ENCODE measurements at places on chromosomes 11 and 22.

DNA sequence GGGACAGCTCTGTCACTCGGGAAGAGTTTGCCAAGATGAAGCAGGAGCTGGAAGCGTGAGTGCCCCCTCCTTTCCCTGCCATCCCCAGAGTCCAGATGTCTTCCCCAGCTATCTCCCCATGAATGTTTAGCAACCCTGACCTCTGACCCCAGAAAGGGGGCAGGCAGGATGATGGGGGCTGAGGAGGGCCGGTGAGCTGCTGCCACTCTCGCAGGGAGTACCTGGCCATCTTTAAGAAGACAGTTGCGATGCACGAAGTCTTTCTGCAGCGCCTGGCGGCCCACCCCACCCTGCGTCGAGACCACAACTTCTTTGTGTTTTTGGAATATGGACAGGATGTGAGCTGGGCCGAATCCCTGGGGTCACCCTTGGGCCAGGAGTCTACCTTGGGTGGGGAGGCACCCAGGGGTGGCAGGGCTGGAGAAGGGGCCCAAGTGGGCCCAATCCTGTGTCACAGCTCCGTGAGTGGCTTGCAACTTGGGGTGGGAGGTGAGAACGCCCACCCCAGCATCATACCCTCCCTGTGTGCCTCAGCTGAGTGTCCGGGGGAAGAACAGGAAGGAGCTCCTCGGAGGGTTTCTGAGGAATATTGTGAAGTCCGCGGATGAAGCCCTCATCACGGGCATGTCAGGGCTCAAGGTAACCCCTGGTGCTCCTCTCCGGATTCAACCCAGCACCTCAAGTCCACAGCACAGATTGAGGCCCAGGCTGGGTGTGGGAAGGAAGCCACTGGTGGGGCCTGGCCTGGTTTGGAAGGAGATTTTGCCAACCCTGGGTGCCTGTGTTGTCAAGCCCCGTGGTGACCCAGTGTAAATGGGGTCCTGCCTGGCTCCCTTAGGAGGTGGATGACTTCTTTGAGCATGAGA lies 7.5 kb downstream of the CFL1 start:
- DNase-seq = no peak

GRCh38 chr11:117337076-117337475 lies 9.4 kb downstream of the CEP164 start:
- no peak for DNase-seq

GRCh38 chr11:83656796-83657330 lies 370.7 kb upstream of the CCDC90B start:
- no peak for DNase-seq

DNA sequence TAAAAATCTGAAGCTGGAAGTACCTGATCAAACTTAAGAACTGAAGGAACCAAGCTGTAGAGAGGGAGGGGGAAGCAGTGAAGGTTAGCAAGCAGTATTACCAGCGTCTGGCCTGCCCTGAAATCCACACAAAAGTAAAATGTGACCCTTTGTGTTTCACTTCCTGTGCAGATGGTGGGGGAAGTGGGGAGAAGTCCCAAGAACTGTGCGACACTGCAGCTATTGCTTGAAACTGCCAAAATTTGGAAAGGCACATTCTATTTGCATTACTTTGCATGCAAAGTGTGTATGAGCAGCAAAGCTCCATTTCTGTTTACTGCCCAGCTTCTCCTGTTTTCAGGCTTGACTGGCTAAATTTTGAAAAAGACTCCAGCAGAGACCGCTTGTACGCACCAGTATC lies 72.1 kb upstream of the BMAL1 start:
- no peak for DNase-seq

- no peak for DNase-seq
Measured at GRCh38 chr22:29302681-29303465, 3.6 kb upstream of the GAS2L1 start.

- no peak for DNase-seq
Measured at GRCh38 chr11:66470015-66470414, 3.3 kb downstream of the PELI3 start.

DNA sequence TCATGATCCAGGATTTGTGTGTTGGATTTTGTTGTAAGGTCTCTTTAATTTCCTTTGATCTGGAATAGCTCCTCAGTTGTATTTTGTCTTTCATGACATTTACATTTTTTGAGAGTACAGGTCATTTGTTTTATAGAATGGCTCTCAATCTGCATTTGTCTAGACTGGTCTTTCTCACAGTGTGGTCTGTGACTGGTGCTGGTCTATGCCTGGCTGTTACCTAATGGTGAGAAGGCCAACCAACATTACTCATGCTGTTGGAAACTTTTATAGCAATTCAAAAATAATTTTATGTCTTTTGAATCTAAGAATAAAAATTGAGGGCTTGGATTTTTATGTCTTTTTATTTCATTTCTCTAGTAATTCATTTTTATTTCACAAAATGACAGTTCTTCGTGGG lies 3.9 kb upstream of the NCR3LG1 start:
- no peak for DNase-seq

GRCh38 chr11:16312233-16312765 lies 44.0 kb downstream of the SOX6 start:
- no peak for DNase-seq

DNA sequence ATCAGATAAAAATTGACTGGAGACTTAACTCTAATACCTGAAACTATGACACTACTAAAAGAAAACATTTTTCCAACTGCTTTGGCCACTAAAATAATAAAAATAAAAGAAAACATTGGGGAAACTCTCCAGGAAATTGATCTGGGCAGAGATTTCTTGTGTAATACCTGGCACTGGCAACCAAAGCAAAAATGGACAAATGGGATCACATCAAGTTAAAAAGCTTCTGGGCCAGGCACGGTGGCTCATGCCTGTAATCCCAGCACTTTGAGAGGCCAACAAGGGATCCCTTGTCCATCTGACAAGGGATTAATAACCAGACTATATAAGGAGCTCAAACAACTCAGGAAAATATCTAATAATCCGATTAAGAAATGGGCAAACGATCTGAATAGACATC lies 64.6 kb upstream of the RAB1B start:
- no peak for DNase-seq

Data from BJ (cell line).